ENCODE measurements at places on chromosomes 12 and 14.
A peak's percentile ranks its signal among the peaks of the same experiment; 100 is the strongest.

- no peak for DNase-seq
Observed at GRCh38 chr12:67697443-67697842, 48.9 kb downstream of the DYRK2 start.

- peak; percentile 43 for DNase-seq
Observed at GRCh38 chr12:121773011-121773777, 20.3 kb downstream of the RHOF start.

DNA sequence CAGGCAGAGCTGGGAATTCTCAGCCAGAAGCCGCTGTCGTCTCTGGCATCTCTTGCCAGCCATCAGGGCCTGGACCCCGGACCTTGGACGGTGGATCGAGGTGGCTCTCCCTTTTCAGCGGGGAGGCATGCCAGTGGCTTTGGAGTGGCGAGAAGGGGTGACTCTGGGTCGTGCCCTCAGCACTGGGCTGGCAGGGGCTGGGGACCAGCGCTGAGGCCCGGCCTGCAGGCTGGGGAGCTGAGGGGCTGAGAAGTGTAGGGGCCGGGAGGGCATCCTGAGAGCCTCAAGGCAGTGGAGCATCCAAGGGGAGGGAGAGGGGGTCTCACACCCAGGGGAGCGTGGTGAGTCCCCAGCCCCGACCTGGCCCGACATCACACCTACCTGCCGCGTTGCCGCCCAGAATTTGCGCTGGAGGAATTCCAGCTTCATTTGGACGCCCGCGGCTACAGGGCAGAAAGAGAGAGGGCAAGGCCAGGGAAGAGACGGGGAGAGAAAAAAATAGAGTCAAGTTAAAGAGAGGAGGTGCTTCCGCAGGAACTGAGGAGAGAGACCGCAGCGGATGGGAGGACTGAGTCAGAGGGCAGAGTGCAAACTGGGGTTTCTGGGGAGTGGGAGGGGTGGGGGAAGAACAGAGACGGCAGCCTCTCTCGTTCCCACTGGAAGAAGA lies 9.0 kb upstream of the LRTM2 start:
- DNase-seq: no peak

GRCh38 chr12:47207829-47208248 lies 128.1 kb upstream of the AMIGO2 start:
- DNase-seq: no peak

DNA sequence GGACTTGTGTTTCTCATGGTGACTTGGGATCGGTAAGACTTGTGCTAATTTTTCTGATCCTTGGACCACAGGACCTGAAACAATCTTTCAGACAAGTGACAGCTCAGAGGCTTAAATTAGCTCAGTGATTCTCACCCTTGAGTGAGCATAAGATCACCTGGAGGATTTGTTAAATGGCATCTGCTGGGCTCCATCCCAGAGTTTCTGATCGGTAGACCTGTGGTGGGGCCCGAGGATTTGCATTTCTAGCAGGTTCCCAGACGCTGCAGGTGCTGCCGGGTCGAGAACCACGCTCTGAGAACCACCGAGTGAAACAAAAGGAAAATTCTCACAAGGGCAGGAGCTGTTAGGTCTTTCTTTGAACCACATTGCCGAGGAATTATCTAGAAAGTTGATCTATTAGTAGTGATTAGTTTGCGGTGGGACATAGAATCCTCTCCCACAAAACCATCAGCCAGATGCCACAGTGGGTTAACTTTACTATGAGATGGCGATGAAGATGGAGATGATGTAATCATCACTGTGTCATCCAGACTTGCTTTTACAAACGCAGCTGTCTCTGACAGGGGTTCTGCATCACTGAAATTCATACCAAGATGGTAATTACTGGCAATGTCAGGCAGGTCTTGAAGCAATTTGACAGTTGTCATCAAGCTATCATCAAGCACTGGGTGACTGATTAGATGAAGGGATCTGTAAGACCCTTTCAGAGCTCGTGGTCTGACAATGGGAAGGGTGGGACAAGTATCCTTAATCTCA lies 184.0 kb downstream of the AACS start:
- no peak for DNase-seq

DNA sequence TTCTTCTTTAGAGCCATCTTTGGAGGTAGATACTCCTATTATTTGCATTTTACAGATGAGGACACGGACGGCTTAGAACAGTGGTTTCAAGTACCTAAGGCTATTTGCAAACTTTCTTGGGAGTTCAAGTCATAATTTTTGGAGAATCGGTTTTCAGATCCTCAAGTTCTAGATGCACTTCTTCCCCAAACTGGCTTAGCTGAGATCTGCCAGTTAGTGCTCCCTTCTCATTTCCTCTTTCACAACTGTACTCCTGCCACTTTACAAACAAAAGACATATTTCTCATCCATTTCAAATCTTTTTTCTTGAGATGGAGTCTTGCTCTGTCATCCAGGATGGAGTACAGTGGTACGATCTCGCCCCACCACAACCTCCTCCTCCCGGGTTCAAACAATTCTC lies 77.3 kb downstream of the HELB start:
- DNase-seq: no peak

- peak; percentile 97 for DNase-seq
Observed at GRCh38 chr12:70853326-70853725, 67.2 kb downstream of the PTPRR start.

DNA sequence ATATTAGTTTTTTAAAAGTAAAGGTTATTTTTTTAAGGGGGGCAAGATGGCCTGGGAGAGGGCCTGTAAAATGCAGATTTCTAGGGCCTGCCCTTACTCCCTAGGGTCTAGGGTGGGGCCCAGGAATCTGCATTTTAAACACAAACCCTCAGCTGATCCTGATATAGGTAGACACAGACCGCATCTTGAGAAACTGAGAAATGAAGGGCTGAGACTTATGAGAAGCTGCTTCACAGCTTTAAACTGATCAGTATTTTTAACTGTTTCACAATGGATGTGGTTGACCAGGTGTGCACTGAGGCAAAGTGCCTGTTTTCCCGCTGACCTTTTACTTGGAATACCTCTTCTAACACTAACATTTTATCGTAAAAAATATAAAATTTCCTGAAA lies 84.0 kb downstream of the CCDC88C start:
- DNase-seq: no peak

- DNase-seq: no peak
Observed at GRCh38 chr12:51409846-51410245, 14.8 kb upstream of the SLC4A8 start.

GRCh38 chr14:95547626-95548327 lies 12.9 kb downstream of the GLRX5 start:
- DNase-seq: no peak

DNA sequence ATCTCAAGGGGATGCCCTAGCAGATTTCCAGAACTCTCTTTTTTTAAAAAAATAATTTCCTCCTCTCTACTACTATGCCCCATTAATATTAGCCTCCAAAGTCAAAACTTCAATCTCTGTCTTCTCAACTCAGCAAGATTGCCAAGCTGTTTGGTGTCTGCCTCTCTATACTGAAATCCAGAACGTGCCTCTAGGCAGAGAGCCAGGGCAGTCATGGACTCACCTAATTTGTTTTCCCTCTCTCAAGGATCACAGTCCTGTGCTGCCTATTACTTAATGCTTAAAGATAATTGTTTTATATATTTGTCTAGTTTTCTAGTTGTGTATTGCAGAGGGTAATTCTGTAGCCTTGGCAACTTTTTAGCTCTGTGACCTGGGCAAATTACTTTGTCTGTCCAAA lies 74.7 kb downstream of the E2F7 start:
- DNase-seq: no peak

- DNase-seq: no peak
Observed at GRCh38 chr12:59624732-59625460, 29.1 kb downstream of the SLC16A7 start.

GRCh38 chr12:121278169-121279070 lies 18.1 kb downstream of the CAMKK2 start:
- no peak for DNase-seq

DNA sequence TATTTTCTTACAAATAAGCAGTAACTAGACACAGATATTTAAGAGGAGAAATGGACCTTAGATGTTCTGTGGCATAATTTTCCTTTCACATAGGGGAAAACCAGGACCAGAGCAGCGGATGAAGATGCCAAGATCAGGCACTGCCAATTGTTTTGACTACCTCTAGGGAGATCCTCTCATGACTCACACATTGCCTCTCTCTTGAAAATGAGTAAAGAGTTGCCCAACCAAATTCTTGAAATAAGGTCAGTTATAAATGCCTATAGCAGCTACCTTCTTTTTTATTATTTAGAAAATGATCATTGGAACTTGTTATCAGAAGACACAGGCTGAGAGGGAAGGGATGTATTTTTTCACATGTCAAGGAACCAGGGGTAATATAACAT lies 263.4 kb upstream of the PLEKHG7 start:
- DNase-seq: peak; percentile 96

DNA sequence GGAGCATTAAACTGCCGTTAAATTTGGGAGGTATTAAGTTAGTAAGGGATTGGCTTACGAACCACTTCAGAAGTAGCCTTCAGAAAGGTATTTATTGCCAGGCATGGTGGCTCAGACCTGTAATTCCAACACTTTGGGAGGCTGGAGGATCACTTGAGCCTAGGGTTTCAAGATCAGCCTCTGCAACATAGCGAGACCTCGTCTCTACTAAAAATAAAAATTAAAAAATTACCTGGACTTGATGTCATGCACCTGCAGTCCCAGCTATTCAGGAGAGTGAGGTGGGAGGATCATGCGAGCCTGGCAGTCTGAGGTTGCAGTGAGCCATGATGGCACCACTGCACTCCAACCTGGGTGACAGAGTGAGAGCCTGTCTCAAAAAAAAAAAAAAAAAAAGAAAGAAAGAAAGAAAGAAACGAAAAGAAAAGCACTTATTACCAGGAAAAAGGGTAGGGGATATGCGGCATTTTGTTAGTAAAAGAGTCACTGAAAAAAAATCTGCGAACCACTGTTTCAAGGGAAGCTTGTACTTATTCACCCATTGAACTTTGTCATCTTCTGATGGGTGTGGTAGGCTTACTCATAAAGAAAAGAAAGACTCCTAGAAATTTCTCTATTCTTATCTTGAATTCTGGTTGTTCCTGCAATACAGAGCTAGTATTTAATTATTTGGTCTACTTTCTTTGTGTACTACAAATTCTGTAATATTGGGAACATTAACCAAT lies 33.6 kb upstream of the PLEKHA5 start:
- DNase-seq: no peak

DNA sequence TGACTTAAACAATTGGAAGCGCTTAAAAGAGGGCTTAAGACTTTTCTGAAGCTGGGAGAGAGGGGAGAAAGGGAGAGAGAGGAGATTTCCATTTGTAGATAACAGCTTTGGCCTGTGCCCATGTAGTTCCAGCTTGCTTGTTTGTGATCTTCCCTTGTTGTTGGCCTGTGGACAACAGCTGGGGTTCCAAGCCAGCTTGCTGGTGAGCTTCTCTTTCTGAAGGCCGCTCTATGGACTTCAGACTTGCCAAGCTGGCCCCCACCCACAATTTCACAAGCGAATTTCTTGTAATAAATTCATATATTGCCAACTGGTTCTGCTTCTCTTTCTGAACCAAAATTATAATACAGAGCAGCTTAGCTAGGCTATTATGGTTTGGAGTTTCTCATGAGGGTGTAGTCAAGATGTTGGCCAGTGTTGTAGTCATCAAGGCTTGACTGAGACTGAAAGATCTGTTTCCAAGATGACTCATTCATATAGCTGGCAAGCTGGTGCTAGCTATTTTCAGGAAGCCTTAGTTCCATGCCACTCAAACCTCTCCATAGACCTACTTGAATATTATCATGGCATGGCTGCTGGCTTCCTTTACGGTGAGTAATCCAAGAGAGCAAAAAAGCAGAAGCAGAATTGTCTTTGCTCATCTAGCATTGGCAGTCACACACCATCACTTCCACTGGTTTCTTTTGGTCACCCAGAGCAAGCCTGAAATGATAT lies 89.4 kb downstream of the ATP23 start:
- DNase-seq: peak; percentile 85

GRCh38 chr12:132397152-132397933 lies 68.0 kb upstream of the GALNT9 start:
- no peak for DNase-seq

DNA sequence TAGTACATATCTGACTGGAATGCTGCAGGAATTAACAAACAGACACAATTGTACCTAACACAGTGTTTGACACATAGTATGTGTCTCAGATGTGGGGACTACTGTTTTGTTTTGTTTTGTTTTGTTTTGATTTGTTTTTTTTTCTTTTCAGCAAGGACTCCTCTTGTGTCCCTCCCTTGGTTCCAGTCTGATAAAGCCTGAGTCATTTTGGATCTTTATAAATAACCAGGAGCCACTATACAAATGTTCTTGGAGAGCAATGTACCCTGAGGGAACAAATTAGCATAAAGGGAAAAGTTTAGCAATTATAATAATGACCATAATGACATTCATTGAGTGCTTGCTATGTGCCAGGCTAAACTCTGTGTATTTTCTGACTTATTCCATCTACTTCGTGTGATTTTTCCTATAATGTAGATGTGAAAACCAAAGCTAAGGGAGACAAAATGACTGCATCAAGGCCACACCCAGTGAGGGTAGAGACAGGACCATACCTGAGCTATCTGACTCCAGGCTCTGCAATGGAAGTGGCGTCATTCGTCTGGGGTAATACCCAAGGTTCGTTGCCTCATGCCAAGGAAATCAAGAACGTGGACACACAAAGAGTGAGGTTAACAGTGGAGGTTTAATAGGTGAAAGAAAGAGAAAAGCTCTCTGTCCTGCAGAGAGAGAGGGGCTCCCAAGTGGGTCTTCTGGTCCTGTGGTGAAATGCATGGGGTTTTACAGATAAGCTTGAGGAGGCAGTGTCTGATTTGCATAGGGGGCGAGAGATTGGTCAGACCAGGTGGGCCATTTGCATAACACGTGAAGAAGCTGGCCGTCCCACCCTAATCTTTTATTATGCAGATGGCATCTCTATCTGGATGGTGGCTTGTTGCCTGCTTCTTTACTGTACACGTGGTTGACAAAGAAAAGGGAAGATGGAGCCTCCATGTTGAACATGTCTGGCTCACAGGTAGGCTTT lies 285.5 kb upstream of the SFSWAP start:
- no peak for DNase-seq

DNA sequence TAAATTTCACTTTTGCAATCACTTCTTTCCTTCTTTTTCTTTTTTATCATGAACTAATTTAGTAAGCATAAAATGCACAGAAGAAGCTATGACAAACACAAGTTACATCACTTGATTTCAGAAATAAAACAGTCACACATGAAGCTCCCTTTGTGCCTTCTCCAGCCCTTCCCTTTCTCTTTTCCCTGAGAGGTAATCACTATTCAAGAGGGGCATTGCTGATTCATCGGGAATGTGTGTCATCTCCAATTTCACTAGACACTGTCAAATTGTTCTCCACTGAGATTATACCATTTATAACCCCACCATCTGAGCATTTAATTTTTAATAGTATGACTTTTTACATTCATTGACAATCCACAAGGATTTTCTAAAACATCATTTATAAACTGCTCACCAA lies 91.6 kb upstream of the PTPRQ start:
- DNase-seq: no peak

- DNase-seq: no peak
Observed at GRCh38 chr14:68384881-68385280, 408.0 kb downstream of the ZFP36L1 start.
